AG09309 (cell line): ENCODE measurements at places on chromosomes 2 and 18.

DNA sequence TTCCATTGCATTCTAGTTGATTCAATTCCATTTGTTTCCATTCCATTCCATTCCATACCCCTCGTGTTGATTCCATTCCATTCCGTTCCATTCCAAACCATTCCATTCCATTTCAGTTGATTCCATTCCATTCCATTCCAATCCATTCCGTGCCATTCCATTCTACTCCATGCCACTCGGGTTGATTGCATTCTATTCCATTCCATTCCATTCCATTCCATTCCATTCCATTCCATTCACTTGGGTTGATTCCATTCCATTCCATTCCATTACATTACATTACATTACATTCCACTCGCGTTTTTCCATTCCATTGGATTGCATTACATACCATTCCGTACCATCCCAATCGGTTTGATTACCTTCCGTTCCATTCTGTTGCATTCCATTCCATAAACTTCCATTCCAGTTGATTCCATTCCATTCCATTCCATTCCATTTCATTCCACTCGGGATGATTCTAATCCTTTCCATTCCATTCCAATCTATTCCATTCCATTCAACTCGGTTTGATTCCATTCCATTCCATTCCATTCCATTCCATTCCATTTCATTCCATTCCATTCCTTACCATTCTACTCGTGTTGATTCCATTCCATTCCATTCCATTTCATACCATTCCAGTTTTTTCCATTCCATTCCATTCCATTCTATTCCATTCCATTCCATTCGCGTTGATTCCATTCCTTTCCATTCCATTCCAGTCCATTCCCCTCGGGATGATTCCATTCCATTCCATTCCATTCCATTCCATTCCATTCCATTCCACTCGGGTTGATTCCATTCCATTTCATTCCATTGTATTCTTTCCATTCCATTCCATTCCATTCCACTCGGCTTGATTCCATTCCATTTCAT is 1140.4 kb downstream of the RPIA start:
- DNase-seq = no peak

DNA sequence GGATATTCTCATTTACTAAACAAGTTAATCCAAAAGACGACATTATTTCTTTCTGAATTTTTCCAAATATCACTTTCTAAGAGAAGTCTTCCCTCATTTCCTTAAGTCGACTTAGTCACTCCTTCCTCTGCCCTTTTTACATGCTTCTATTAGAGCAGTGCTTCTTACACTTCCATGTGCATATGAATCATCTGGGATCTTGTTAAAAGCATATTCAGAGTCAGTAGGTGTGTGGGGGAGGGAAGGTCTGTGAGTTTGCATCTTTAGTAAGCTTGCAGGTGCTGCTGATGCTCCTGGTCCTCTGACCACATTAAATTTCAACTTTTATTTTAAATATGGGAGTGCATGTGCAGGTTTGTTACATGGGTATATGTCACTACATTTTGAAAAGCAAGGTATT is 582.6 kb downstream of the NRXN1 start:
- DNase-seq = no peak

DNA sequence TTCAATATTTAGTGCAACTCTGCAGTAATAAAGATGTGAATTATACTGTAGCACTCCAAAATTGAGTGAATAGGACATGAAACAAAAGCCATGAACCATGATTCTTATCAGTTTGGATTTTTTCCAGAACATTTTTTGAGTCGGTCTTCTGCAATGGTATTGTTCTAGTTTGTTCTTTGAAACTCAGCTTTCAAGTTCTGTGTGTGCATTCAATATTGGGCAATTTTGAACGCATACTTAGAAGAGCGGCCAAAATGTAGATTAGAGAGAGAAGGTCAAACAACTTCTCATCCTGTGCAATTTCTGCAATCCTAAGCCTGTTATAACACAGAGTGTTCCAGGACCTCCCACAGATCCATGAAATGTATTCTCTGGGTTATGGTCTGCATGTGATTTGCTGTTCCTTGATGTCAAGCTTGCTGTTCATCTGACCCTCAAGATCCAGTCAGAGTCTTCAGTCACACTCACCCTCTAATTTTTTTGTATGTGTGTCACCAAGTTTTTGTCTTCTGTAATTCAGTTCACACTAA is 48.3 kb downstream of the TSPYL6 start:
- DNase-seq = no peak

GRCh38 chr2:217440000-217440399 is 562.8 kb downstream of the TNS1 start:
- no peak for DNase-seq

GRCh38 chr2:135783439-135783838 is 41.8 kb downstream of the UBXN4 start:
- no peak for DNase-seq

DNA sequence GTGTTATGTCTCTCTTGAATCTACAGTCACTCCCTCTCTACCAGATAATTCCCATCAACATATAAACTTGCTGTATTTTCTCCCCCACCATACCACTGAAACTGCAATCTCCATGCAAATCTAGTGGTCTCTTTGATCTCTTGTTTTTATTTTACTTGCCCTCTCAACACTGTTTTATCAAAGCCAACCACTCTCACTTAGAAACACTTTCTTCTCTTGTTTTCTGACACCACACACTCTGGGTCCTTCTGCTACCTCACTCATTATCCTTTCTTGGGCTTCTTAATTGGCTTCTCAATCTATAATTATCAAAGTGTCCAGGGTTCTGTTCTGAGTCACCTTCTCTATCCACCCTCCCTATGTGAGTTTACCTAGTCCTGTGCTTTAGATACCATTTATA is 2.0 kb upstream of the MCFD2 start:
- no peak for DNase-seq

DNA sequence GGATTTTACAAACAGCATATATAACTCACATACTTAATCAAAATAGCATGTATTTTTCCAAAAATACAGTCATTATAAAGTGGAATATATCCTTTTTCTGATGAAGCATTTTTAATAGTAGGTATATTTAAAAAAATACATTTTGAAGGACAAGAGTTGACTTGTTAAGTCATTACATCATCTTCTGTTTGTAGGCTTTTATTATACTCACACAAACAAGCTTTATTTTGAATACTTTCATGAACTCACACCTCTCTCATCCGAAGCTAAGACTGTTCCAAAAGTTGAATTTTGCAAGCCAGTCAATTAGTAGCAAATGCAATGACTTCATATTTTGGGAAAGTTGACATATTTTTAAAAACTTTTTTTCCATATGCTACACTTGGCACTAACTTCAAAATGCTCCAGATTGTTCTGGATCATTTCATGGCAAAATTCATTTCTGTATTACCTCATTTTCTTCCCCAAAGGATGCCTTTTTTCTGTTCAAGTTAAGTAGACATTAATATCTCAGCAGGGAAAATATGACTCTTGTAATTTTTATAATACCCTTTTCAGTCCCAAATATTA is 68.5 kb upstream of the WDR75 start:
- no peak for DNase-seq

DNA sequence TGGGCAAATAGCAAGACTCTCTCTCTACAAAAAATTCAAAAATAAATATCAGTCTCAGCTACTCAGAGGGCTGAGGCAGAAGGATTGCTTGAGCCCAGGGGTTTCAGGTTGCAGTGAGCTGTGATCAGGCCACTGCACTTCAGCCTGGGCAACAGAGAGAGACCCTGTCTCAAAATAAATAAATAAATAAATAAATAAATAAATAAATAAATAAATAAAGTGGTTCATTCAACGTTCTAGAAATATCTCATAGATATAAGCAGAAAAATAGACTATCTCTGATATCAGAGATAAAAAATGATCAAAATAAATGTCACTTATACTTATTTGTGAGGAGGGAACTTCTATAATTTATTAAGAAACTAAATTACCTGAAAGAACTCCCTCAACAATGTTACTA is 480.9 kb downstream of the FBXO15 start:
- no peak for DNase-seq

DNA sequence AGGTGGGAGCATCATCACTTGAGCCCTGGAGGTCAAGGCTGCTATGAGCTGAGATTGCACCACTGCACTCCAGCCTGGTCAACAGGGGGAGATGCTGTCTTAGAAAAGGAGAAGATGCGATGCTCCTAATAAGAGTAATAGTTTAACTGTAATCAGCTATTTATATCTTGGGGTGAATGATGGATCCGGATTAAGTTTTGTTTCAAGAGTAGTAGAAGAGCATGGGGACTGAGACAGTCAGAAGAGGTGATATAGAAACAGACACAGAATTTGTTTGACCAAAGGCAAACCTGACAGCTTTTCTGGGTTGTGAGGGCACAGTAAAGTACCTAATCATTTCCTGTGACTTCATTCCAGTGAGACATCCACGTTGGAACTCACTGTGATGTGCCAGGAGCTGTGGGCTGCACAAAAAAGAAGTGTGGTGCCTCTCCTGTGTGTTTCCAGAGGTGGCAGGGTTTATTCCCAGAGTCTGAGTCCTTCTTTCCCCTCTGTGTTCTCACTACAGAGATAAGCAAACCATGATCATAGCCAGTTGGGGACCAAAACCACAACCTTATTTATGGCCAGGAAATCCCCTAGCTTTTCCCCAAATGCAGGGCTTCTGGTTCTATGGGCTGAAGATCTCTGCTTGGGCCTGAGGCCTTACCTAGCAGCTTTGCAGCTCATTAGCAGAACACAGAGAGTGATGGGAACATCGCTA is 113.7 kb downstream of the XRCC5 start:
- no peak for DNase-seq
